ENCODE measurements at places on chromosomes 7 and 10. TPM values are rescaled to one million over a fixed set of nuclear protein-coding genes. Genes with fewer than 3 reads are reported as not detected.

DNA sequence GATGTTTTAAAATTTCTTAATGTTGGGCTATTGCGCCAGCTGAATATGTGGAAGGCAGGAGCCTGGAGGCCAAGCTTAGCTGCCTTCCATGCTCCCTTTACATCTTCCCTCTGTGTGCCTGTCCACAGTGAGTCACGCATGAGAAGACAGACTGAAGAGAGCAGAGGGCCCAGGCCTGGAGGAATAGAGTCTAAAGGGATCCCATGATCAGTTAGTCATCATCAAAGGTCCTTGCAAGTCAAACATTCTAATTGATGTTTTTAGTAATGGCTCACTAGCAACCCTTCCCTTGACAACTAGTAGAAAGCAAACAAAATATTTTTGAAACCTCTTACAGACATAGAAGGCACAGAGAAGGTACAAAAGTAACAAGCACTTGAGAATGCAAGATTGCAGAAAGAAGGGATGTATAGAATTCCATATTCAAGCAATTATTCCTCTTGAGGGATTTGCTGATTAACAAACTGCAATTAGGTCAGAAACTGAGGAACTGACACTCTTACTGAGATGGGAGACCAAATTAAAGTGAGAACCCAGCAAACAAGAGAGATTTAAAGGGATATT lies 30.7 kb upstream of the APBB1IP start:
- no peak for DNase-seq

Gene KDM7A
- total RNA-seq = 46.7 TPM

DNA sequence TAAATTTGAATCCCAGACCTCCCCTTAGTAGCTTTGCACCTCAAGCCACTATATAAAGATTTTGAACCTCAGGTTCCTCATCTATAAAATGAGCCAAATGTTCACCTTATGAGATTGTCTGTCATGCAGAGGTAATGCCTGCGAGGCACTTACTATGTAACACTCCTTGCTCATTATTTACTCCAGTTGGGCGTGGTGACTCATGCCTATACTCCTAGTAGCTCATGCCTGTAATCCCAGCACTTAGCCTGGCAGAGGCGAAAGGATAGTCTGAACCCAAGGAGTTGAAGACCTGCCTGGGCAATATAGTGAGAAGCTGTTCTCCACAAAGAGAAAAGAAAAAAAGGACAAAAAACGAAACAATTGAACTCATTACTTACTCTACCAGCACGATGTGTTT lies 82.2 kb downstream of the MDFIC start:
- DNase-seq = no peak

DNA sequence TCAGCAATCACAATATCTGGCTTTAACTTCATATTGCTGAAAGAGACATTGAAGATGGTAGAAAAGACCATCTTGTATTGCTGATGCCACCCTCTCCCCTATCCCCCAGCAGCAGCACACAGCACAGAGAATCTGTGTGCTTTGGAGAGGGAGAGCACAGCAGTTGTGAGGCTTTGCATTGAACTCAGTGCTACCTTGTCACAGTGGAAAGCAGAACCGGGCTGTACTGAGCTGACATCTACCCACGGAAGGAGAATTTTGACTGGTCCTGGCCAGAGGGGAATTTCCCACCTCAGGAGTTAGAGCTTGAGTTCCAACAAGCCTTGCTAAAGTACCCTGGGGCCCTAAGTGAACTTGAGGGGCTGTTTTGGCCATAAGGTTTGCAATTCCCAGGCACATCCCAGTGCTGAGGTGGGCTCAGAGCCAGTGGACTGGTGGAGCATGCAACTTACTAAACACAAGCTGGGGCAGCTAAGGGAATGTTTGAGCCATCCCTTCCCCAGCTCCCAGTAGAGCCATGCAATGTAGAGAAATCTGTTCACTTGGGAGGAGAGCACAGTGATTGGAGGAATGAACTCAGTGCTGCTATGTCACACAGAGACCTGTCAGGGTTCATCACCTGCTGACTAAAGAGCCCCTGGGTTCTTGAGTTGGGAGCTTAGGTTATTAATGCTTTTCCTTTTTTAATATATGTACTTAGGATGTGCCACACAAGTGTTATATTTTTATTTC lies 62.1 kb downstream of the OR13A1 start:
- no peak for DNase-seq

DNA sequence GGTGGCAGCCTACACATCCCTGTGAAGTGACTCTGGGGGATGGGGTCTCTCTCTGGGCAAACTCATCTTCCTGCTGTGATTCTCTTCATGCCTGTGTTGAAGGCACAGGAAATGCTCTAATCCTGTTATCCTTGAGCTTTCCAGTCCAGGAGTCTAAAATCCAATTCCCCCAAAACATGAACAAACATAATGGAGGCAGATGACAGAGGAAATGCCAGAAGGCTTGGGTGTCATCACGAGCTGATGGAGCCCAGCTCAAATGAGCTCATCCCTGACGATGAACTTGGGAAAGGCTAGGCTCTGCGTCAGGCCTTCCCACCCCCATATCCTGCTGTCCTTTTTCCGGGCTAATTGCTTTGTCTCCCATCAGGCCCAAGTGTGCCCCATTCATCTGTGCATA lies 165.9 kb upstream of the PODXL start:
- no peak for DNase-seq

GRCh38 chr10:50515420-50515819 lies 108.3 kb downstream of the SGMS1 start:
- DNase-seq = no peak

- no peak for DNase-seq
Measured at GRCh38 chr10:103613616-103614015, 120.1 kb downstream of the NEURL1 start.

Gene MNX1
- total RNA-seq = not detected

DNA sequence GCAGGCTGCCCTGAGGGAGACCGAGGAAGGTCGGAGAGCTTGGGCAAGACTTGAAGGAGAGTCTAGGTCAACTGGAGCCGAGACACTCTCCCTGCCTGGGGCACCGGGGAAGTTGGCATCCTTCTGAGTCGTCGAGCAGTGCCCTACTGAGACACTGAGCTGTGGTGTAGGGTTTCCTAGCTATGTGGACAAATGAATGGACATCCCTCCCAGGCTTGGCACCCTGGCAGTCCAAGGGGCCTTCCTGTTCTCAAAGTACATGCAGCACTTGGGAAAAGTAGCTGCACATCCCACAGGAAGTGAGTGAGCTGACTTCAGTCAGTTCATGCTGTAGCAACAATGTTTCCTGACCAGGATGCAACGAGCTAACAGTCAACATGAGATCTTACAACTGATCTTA lies 57.2 kb upstream of the INPP5A start:
- peak; percentile 19 for DNase-seq

Gene CALN1
- total RNA-seq = 0.06 TPM

- DNase-seq = no peak
Measured at GRCh38 chr10:11074536-11075267, 57.0 kb downstream of the CELF2 start.

Data from psoas muscle (tissue), 8 donors.